ENCODE measurements at places on chromosomes 2 and 18. TPM values are rescaled to one million over a fixed set of nuclear protein-coding genes. Genes with fewer than 3 reads are reported as not detected.

- DNase-seq = no peak
These were observed 200.7 kb upstream of the TNP1 start for GRCh38 chr2:217060516-217060915.

GRCh38 chr2:210730672-210731071 is 174.3 kb downstream of the CPS1 start:
- no peak for DNase-seq

- DNase-seq = no peak
These were observed 57.7 kb upstream of the CTIF start for GRCh38 chr18:48481092-48481491.

DNA sequence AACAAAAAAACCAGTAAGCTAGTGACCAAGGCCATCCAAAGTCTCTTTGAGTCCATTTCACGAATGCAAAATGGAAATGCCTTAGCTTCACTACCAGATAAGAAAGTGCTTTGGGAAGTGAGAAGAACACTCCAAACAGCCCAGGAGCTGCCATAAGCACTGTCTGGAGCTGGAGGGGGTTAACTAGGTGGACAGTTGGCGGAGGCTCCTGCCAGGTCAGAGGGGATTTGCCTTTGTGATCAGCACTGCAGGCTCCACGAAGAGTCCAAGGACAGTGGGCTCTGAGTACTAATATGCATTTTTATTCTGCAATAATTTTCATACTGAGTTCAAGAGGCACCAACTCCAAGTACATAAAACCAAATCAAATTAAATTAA is 233.3 kb upstream of the SMAD2 start:
- no peak for DNase-seq

GRCh38 chr2:111050701-111051376 is 69.9 kb upstream of the BCL2L11 start:
- DNase-seq = no peak

DNA sequence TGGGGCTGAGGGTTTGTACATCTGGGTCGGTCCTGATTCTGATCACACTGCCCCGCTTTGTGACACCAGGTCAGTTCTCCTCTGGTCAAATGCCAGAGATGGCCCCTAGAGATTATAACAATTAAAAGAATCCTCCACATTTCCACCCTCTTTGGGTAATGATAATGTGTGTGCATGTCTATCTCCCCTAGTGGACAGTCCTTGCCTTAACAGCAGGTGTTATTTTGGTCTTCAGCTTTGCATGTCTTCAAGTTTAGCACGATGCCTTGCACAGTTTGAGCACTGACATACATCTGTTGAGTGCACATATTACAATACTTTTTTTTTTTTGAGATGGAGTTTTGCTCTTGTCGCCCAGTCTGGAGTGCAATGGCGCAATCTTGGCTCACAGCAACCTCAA is 25.7 kb upstream of the COX7A2L start:
- DNase-seq = no peak

DNA sequence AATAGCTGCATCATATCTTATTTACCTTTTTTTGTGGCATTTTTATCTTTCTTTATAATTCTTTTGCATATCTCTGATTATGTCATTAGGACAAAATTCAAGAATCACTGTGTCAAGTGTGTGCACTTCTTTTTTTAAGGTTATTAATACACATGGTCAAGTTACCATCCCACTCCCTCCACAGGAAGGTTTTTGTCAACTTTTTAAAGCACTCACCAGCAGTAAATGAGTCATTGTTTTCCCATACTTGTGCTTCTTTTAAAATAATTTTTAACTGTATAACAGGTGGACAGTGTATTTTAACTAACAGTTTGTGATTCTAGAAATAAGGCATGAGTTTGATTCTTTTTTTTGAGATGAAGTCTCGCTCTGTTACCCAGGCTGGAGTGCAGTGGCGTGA is 45.7 kb upstream of the FAM171B start:
- DNase-seq = no peak

- DNase-seq = no peak
These were observed 32.4 kb downstream of the AP1S3 start for GRCh38 chr2:223805008-223805407.

DNA sequence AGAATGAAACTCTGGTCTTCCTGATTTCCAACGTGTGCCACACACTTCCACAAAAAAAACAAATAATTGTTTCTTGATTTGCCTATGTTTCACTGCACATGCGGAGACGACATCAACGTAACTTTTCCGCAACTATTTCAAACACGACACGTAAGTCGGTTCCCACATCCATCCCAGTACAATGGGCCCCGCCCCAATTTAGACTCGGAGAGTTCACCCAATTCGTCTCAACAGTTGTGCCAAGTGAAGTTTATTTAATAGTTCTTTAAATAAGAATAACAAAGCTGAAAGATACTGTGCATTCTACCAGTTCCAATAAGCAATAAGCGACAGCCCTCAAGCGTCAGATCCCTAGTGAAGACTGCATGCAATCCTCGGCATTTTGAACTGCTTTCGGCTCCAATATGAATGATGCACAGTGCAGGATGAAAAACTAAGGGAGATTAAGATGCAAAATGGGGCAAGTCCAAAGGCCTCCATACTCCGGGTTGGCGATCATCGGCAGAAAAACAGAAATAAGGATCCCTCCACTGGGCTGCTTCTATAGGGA is 664 bp downstream of the CCT4 start:
- peak; percentile 28 for DNase-seq

DNA sequence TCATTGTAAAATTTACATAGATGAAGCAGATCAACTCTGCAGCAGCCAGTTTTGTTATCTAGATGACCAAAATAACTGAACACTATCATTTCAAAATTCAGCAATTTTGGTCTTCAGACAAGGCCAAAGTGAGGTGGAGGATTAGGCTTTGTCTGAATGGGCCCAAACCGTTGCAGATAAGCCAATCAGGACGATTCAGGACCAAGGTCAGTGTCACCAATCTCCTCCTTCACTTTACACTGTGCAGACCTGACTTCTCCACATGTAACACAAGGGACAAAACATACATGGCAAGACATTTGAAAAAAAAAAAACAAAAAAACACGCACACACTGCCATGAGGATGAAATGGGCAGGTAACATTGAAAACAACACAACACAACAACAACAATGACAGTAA is 211.2 kb downstream of the NAPG start:
- DNase-seq = no peak

- DNase-seq = peak; percentile 61
These were observed 20.4 kb downstream of the IFIH1 start for GRCh38 chr2:162297925-162298552.

- DNase-seq = no peak
These were observed 8.4 kb downstream of the NCAPH start for GRCh38 chr2:96344011-96344410.

- no peak for DNase-seq
These were observed 320.0 kb downstream of the FSIP2 start for GRCh38 chr2:186058614-186059013.

DNA sequence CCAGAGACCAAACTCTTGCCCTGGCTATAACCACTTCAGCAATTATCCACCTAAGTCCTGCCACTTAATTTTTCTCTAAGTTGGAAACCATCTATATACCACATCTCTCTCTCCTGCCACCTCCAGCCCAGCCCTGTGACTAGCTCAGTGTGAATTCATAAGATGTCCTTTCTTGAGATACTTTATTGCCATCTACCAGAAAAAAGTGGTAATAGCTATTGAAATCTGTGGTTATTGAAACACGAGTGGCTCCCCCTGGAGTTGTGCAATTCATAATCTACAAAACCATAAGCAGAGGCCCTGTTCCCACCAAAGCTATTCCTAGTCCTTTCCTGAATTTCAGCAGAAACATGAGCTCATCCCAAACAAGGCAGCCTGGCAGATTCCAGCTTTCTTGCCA is 324.0 kb downstream of the TXNL1 start:
- DNase-seq = no peak

- no peak for DNase-seq
These were observed 318.0 kb downstream of the ZEB2 start for GRCh38 chr2:144201868-144202468.

GRCh38 chr2:46615555-46615954 is 136.2 kb downstream of the TMEM247 start:
- no peak for DNase-seq

- no peak for DNase-seq
These were observed 34.9 kb downstream of the PTCD3 start for GRCh38 chr2:86140969-86141392.

DNA sequence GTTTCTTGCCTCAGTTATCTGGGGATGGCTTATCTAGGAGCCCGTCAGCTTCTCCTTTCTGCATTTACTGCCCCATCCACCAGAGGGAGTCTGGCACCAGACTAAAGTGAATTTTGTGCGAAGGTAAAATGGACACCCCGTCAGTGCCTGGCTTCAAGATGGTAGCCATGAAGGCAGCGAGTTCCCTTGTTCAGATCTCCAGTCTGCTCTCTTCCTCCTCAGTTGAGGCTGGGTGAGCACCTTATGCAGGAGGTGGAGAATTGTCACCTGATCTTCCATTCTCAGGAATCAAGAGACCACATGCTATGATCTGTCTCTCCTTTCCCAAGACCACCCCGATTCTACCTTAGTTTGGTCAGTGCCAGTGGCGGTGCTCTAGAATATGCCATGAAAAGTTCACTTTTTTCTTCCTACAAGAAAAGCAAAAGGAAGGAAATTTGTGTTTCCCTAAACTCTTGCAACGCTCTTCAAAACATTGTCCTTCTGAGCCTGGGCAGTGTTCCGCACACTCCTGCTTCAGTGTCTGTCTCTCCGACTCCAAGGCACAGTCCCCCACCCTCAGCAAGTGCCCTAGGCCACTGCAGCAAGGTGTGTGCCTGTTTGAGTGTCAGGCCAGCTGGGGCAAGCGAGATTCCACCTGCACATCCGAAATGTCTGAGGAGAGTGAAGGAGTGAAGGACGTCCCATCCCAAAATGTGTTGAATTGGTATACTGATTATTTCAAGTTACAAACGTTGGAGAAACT is 168.6 kb downstream of the SS18 start:
- no peak for DNase-seq

- no peak for DNase-seq
These were observed 135.0 kb downstream of the ALK start for GRCh38 chr2:29786361-29786760.

- no peak for DNase-seq
These were observed 100.9 kb downstream of the ATP9B start for GRCh38 chr18:79169958-79170555.

OSR1 gene
- total RNA-seq = not detected

RNF181 gene
- 118 TPM for total RNA-seq

ABCG5 gene
- not detected for total RNA-seq

SCN7A gene
- total RNA-seq = not detected

Measured in naive thymus-derived CD4-positive, alpha-beta T cell (primary cell).